ENCODE measurements at places on chromosomes 7 and 10.

GRCh38 chr10:73991203-73991883, 6.6 kb upstream of the VCL start:
- peaks cover 10% of the 10 kb centered on the region for H3K27me3 ChIP-seq
- no peaks in the 10 kb centered on the region for H3K4me1 ChIP-seq
- no peaks in the 10 kb centered on the region for H3K36me3 ChIP-seq
- DNase-seq = no peak

- H3K4me3 ChIP-seq = no peak overlapping the region
- peaks cover 28% of the 10 kb centered on the region for H3K27me3 ChIP-seq
- no peak for DNase-seq
Measured at GRCh38 chr7:148435715-148436114, 154.9 kb upstream of the C7orf33 start.

GRCh38 chr7:80307227-80307856, 172.7 kb downstream of the GNAI1 start:
- no peaks in the 10 kb centered on the region for H3K27me3 ChIP-seq
- H3K4me3 ChIP-seq = no peak overlapping the region
- H3K27ac ChIP-seq = no peak overlapping the region
- no peaks in the 10 kb centered on the region for H3K36me3 ChIP-seq

- no peak overlapping the region for H3K4me3 ChIP-seq
- H3K36me3 ChIP-seq = no peaks in the 10 kb centered on the region
- no peak for DNase-seq
- no peak overlapping the region for H3K27ac ChIP-seq
Measured at GRCh38 chr10:15609246-15609645, 110.5 kb downstream of the ITGA8 start.
